ENCODE measurements at places on chromosomes 11 and 22. TPM values are rescaled to one million over a fixed set of nuclear protein-coding genes. Genes with fewer than 3 reads are reported as not detected.

PYGM gene
- 10.7 TPM for total RNA-seq

ART1 gene
- total RNA-seq = not detected

MS4A15 gene
- not detected for total RNA-seq

CEND1 gene
- 0.19 TPM for total RNA-seq
